Suppressor macrophage treated with lipopolysaccharide for 1 hour (primary cell): ENCODE measurements at places on chromosomes 3 and 15.

- DNase-seq, result no peak
Measured at GRCh38 chr3:150797155-150797554, 34.2 kb upstream of the SIAH2 start.

GRCh38 chr3:64318001-64318400, 92.7 kb upstream of the PRICKLE2 start:
- no peak for DNase-seq

GRCh38 chr15:70344666-70345065, 246.9 kb upstream of the TLE3 start:
- no peak for DNase-seq

- no peak for DNase-seq
Measured at GRCh38 chr15:61146931-61147230, 82.2 kb downstream of the RORA start.

DNA sequence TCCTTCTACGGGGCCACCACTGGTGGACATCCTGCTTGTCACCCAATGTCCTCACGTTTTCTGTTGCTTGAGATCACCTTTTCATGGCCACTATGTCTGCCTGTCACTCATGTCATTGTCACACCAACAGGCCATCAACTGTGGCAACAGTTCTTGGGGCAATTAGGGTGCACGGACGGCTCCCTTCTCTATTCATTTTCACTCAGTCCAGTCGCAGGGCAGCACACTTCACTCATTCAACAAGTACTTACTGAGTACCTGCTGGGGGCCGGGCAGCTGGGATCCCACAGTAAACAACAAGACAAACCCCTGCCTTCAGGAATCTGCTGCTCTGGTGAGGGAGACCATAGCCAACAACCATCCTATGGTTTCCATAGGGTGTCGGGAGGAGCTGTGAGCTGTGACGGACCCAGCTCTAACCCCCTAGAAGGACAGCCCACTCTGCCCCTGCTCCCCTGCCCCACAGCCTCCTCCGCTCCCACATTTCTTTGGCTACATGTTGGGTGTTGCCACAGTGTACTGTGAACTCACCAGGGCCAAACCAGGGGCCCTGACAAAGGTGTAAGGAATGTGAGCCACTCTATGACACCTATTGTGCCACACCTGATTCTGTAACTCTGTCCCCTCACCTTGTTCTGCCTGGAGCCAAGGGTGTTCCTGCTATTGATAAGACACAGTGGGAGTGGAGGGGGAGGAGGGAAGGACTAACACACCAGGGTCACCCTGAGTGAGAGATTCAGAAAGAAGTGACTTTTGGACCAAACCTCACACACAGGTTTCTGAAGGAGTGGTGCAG, 1.9 kb downstream of the VILL start:
- DNase-seq, result no peak

DNA sequence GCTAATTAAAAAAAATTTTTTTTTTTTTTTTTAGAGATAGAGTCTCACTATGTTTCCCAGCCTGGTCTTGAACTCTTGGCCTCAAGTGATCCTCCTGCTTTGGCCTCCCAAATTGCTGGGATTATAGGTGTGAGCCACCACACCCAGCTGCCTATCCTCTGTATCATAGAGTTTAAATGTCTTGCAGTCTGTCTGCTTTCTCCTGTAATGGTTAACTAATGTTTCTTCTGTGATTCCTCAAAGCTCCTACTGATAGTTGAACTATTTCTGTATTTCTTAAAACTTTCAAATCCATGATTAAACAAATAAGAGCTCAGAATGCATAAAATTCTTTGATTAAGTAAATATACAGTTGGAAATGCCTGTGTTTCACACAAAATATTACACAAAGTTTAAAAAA, 115.4 kb upstream of the TPM1 start:
- no peak for DNase-seq

DNA sequence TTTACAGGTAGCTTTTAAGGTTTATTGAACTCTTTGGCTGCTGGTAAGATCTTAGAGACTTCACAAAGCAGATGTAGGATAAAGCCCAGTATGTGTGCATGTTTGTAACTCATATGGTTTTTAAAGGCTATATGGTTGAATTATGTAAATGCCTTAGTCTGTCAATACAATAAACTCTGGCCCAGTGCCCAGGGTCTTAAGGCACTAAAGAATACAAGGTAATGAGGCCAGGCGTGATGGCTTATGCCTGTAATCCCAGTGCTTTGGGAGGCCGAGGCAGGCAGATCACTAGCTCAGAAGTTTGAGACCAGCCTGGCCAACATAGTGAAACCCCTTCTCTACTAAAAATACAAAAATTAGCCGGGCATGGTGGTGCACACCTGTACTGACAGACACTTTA, 170.3 kb upstream of the CGNL1 start:
- DNase-seq, result no peak

GRCh38 chr3:58198804-58199203, 12.0 kb downstream of the DNASE1L3 start:
- no peak for DNase-seq

DNA sequence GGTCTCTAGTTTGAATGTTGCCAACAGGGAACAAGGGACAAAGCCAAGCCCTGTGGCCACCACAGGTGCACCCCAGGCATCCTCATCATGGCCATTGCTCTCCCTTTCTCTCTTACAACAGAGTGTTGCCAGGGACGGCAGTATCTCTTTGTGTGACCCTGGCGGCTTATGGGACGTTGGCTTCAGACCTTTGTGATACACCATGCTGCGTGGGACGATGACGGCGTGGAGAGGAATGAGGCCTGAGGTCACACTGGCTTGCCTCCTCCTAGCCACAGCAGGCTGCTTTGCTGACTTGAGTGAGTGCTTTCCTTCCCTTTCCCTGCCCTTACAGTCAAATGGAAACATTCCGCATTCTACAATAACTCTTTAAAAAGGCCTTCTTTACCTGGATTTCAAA, 38.2 kb downstream of the BOC start:
- DNase-seq, result no peak
